Dermis microvascular lymphatic vessel endothelial cell (primary cell): ENCODE measurements at places on chromosomes 4 and X.

GRCh38 chr4:20266215-20267082 is 14.7 kb downstream of the SLIT2 start:
- DNase-seq: no peak

- DNase-seq: no peak
Measured at GRCh38 chr4:630656-631055, 5.3 kb downstream of the PDE6B start.

DNA sequence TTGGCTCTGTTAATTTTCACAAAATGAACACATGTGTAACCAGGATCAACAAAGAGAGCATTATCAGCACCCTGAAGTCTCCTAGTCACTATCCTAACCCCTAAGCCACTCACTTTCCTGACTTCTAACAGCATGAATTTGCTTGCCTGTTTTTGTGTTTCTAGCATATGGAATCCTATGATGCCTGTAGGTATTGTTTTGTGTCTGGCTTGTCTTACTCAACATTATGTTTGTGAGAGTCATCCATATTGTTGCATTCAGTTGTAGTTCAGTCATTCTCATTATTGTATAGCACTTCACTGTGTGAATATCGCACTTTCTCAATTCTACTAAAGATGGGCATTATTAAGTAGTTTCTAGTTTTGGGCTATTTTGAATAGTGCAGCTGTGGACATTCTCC is 15.6 kb downstream of the EDNRA start:
- no peak for DNase-seq

GRCh38 chr4:48986654-48987164 is 634 bp downstream of the CWH43 start:
- DNase-seq: no peak

DNA sequence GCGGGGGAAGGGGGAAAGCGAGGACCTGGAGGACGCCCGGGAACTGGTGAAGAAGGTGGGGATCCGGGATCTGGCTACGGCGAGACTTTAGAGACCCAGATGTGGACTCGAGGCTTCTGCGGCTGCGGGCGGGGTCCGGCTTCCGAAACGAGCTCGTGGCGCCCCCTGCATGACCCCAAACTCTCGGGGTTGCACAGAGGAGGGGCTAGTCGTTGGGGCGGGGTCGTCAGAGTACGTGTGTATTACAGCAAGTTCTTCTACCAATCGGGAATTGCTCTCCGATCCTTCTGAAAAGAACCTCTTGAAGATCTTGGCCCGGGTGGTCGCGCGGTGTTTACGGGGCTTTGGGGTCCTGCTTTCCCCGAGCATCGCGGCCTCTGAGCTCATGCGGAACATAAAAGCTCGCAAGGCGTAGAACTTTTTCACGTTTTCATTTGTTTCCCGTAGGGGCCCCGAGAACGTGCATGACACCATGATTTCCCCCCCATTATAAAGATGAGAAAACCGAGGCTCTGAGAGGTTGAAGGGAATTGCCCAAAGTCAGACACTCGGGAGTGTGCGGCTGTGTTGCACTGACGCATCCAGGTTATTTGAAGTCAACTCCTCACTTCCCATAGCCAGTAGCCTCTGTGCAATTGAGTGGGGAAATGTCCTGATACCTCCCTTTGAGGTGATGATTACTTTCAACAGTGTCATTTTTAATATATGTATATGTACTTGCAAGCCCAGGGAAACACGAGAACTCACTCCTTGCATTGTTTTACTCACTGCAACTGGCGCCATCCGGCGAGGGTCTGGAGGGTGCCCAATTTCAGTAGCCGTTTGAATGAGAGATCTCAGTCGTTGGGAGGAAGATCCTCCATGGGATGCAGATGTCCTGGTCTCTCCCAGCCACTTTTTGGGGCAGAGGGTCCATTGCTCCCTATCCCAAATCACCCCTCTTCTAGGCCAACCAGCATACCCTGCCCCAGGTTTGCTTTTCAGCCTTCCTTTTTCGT is at the start of gene BEND4:
Gene BEND4 (minus strand): TSS at position 149 of the 998 bp plus-strand sequence. CDS start 512 bp downstream, outside the sequence.
- no peak for DNase-seq

DNA sequence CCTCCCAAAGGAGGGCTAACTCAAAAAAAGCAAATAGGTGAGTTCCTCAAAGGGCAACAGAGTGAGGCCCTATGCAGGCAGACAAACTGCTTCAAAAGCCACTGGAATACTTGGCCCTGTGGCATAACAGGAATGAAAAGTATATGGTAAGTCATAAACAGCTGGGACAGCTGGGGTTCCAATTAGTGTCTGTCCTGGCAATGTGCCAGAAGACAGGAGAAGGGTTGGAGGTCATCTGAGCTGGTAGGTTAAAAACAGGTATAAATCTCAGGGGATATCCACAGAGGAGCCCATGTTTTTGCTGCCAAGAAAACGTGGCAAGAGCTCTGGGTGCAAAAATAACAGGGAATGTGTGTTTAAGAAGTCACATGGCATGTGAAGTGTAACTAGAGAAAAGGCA is 111.6 kb downstream of the APOOL start:
- no peak for DNase-seq

- no peak for DNase-seq
Measured at GRCh38 chr4:20456407-20456806, 204.7 kb downstream of the SLIT2 start.

DNA sequence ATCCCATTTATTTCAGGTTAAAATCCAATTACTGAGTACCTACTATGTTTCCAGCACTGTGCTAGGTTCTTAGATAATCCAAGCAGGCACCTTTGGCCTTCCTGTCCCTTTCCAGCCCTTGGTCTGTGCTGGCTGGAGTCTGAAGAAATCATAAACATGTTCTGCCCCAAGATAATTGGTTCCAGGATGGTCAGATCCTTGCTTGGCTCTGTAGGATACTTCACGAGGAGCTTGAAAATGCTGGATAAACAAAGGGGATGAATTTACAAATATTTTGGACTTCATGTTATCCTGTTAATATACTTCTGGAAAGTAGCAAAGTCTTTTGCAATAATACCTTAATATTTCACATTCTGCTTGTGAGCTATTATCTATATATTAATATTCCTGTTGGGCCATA is 35.0 kb upstream of the FHL1 start:
- no peak for DNase-seq

DNA sequence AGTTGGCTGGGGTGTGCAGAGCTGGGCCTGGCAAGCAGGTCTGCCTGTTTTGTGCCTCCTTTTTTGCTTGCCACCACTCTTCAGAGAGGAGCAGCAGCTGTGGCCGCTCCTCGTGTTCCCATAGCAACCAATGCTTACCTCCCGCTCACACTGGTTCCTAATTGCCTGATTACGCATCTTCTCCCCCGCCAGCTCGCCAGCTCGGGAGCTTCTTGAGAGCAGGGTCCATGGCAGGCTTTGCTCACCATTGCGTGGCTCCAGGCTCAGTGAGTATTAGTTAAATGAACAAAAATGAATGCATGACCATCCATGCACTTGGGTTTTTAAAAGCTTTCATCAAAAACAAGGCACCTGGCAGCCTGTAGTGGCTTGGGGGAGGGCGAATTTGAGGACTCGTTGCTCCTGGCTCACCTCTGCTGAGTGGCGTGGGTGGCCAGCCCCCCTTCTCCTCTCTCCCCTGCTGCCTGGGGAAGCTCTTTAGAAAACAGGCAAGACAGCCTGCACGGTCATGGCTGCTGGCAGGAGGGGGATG is 14.2 kb upstream of the PJA1 start:
- DNase-seq: no peak

- no peak for DNase-seq
Measured at GRCh38 chrX:8988446-8988845, 45.5 kb downstream of the FAM9B start.

GRCh38 chr4:16785793-16786527 is 112.5 kb downstream of the LDB2 start:
- DNase-seq: no peak

DNA sequence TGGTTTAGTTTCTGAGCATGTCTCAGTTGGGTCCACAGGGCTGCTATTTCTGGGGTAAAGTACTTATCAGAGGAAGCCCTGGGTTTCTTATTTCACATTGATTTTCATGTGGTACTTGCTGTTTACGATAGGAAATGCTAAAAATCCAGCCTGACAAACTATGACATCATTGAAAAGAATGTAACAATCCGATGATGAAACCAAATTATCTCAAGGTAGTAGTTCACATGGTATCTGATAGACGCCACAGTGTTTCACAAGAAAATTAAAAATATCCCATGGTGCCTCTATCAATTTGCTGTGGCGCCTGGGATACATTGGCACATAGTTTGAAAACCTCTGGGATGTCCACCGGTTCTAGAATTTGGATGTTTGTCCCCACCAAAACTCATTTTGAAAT is 418.9 kb upstream of the RPS6KA3 start:
- no peak for DNase-seq

- DNase-seq: no peak
Measured at GRCh38 chr4:155430895-155431795, 54.4 kb upstream of the MAP9 start.

DNA sequence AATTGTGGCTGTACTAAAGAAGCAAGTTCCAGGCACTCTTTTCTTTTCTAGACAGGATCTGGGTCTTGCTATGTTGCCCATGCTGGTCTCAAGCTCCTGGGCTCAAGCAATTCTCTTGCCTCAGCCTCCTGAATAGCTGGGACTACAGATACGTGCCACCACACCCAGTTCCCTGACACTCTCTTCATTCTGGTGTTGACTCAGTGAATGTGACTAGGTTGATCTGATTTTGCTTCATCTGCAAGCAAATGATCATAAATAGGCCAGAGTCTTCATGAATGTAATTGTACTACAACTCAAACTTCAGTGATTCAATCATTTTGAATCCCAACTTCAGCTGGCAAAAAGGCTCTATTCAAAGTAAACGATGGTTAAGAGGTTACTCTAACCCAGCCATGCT is 78.5 kb downstream of the APBB2 start:
- DNase-seq: no peak

GRCh38 chrX:63754136-63754859 is 30.7 kb downstream of the ARHGEF9 start:
- peak; percentile 17 for DNase-seq

DNA sequence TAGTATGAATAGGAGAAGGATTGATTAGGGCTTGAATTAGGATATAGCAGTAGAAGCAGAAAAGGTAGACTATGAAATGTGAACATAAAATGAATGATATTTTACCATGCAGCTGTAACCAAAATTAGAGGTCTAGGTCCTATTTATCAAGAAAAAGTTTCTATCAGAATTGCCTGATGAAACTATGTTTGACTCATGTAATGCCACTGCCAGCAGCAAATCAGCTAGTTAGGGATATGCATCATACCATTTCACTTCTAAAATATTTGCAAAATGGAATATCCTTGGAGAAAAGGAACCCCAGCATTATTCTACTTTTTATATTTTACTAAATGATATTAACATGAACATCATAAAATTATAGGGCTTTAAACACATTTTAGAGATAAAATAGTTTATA is 188.4 kb downstream of the WDFY3 start:
- DNase-seq: no peak

- DNase-seq: no peak
Measured at GRCh38 chr4:104859601-104860237, 287.0 kb upstream of the TET2 start.

- DNase-seq: no peak
Measured at GRCh38 chr4:68597482-68597881, 21.4 kb upstream of the UGT2B17 start.

GRCh38 chrX:50068285-50068563 is 132.6 kb downstream of the AKAP4 start:
- no peak for DNase-seq

DNA sequence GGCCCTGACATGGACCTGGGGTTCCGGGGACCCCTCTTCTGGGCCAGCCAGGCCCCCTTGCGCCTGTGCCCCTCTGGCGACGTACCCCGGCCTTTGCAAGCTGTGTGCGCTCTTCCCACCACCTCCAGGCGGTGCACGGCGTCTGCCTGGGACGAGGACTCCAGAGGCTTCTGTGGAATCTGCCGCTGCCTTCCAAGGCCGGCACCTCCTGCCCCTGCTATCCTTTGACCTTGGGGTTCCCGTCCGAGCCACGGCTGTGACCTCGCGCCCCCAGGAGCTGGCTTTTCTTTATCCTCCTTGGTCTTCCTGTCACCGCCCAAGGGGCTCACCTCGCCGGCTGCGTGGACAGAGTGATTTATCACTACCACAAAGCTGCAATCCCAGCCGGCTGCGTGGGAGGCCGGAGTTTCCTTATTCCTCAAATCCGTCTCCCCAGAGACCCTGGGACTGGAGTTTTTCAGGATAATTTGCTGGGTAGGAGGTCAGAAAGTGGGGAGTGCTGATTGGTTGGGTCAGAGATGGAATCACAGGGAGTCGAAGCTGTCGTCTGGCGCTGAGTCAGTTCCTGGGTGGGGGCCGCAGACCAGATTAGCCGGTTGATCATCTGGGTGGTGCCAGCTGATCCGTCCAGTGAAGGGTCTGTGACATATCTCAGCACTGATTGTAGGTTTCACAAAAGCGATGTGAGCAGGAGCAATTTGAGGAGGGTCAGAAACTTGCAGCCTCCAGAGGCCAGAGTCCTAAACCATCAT is 19.8 kb upstream of the PLCXD1 start:
- DNase-seq: no peak

- no peak for DNase-seq
Measured at GRCh38 chr4:187576751-187577150, 418.8 kb upstream of the ZFP42 start.
